ENCODE measurements at places on chromosomes 3 and 15.

- DNase-seq: no peak
These were observed 156.3 kb downstream of the WNT5A start for GRCh38 chr3:55330756-55331155.

GRCh38 chr3:140176526-140176925, 241.5 kb downstream of the CLSTN2 start:
- no peak for DNase-seq

DNA sequence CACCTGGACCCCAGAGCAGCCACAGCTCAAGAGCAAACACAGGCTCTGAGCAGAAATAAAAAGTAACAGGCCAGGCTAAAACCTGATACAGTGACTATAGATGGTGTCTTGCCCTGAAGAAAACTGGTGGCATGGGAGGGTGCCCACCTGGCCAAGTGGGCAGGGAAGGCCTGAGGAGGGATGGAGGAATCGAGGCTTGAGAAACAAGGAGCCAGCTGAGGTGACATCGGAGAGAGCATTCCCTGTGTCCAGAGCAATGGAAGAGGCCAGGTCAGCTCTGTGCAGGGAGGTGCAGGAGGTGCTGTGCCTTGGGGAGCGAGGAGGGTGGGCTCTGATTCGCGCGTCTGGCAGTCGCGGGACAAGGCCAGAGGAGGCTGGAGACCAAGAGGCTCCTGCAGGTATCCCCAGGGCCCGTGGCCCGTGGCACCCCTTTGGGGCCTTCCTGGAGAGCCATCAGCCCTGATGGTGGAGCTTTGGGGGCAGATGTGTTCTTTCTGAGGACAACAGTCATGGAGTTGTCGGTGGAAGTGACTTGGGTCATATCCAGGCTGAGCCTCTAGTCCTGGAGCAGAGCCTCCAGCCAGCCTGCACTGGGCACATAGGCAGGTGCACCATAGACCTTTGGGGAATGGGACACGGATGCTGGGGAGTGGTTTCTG, 56.1 kb downstream of the PLXNA1 start:
- DNase-seq: no peak

DNA sequence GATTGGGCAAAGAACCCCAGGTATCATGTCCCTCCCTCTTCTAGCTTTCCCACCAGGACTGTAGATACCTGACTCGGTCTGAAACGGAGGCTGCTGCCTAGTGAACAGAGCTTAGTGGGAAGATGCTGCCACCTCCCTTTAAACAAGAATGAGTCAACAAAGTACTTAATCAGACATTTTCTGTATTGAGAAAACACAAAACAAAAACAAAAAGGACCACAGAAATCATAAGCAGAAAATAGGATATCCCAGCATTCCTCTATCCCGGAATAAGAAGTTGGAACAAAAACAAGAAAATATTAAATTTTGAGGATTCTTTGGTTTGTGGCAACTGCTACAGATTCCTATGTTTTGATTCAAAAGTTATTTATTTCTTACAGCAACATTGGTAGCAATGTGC, 51.7 kb upstream of the COL8A1 start:
- no peak for DNase-seq

- DNase-seq: no peak
These were observed 78.5 kb upstream of the CHD2 start for GRCh38 chr15:92821491-92822116.

DNA sequence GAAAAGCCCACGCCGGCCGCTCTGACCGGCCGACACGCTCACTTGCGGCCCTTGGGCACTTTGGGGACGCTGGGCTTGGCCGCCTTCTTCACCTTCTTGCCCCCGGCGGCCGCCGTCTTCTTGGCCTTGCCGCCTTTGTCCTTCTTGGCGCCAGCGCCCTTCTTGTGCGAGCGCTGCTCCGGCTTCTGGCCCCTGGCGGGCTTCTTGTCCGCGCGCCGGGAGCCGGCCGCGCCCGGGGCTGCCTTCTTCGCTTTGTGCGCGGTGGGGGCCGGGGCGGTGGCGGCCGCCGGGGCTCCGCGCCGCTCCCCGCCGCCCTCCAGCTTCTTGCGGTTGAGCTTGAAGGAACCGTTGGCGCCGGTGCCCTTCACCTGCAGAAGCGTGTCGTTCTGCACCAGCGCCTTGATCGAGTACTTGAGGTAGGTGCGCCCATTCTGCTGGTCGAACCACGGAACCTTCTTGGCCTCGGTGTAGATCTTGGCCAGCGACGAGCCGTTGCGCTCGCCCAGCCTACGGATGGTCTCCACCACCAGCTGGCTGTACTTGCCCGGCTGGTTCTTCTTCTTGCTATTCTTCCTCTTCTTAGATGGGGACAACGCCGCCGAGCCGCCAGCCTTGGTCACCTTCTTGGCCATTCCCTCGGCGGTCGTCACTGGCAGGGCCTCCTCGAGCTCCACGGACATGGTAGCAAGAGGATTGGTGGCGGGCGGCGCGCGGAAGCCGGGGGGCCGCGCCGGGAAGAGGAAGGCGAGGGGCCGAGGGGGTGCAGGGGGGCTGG, 36.7 kb downstream of the HMCES start:
- DNase-seq: no peak

DNA sequence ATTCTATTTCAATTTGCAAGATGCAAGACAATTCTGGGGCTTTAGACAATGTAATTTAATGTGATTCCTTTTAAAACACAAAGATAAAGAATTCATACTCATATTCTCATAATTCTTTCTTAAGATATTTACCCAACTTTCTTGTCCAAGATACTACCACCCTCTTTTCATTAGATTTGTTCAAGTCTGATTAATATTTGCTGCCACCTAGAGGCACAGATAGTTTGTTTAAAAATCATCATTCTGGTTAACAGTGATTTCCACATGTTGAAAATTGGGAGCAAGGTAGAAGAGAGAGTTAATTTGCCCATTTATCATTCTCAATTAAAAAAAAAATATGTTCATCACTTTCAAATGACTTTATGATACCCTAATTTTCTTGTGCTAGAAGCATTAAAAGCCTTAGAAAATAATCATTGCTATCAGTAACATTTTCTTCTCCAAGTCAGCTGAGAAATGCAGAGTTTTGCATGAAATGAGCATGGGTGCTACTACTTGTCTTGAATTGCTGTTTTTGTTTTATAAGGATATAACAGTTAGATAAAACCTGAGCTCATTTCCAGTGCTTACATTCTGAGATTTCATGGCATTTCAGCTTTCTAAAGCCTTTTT, 11.6 kb downstream of the TAMM41 start:
- DNase-seq: no peak

GRCh38 chr15:34275154-34275553, 50.3 kb downstream of the EMC4 start:
- DNase-seq: no peak

- no peak for DNase-seq
These were observed 211.8 kb downstream of the NAALADL2 start for GRCh38 chr3:175070946-175071345.

DNA sequence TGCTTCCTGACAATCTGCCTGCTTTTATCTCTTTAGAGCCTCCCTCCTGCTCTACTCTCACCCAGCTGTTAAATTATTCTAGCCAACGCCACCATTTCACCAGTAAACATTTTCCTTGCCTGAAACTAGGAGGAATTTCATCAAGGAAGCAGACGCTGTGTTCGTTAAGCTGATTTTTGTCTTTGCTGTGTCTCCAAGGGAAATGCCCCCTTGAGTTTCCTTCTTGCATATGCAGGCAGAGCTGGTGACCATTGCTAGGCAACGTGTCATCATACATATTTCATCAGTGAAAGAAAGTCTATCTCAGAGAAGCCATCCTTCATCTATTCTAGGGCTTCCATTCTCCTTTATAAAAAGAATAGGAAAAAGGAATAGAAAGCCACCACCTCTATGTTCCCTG, 87.0 kb upstream of the ST8SIA2 start:
- DNase-seq: no peak

- no peak for DNase-seq
These were observed 22.4 kb upstream of the ARHGEF3 start for GRCh38 chr3:56823984-56824703.

DNA sequence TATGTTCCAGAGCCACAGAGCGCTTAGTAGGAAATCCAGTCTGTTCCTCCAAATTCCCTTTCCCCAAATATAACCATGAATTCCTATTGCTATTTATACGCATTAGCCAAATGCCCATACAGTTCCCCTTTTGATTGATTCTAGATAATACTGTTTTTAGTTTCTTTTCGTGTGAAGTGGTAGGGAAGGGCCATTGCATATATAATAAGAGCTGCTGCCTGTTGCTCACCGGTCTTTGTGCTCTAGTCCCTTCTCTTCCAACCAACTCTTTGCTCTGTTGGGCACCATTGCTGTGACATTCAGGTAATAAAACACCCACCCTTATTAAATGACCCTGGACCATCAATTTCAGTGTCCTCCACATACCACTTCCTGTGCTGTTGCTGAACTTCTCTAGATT, 379.9 kb upstream of the KCNMB2 start:
- DNase-seq: no peak

DNA sequence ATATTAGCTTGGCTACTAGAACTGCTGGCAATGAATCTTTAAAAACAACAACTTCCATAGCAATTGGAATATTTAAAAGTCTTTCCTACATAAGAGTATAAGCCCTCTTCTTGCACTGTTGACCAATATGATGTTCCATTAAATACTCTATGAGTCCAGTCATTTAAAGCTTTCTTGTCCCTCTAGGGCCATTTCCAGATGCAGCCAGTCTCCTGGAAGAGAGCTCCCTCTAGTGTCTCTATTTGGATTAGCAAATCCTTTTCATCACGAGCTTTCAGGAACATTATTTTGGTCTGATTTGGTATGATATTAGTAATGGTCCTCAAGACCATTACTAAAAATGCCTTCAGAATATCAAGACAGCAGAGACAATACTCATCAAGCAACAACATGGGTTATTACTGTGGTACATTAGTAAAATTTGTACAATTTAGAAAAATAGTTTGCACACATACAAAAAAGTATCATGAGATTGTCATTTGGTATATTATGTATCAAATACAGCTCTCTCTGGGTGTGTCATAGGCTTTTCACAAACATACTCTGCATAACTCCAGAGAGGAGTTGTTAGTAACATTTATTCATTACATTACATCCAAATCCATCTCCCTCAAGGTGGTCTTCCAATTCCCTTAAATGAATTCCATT, 101.3 kb downstream of the DPH6 start:
- no peak for DNase-seq

All from stimulated activated CD8-positive, alpha-beta memory T cell treated with anti-CD3 and anti-CD28 coated beads, Interleukin-4, amount 100 ng/mL, for 24 hours (primary cell).